ENCODE measurements at places on chromosomes 2 and 18. TPM values are rescaled to one million over a fixed set of nuclear protein-coding genes. Genes with fewer than 3 reads are reported as not detected.

GRCh38 chr2:139940686-139941085 lies 1160.5 kb upstream of the NXPH2 start:
- DNase-seq = no peak

GRCh38 chr18:36187193-36187825 lies at the start of gene MOCOS:
Gene MOCOS, plus strand, starts transcription at chr18:36187497. Its CDS starts 43 bp downstream, at chr18:36187540.
- peak; percentile 76 for DNase-seq

- no peak for DNase-seq
Observed at GRCh38 chr2:172114579-172114978, 11.9 kb upstream of the DLX2 start.

TOGARAM2 gene
- total RNA-seq = 1.2 TPM
